ENCODE measurements at places on chromosomes 11 and 22. TPM values are rescaled to one million over a fixed set of nuclear protein-coding genes. Genes with fewer than 3 reads are reported as not detected.

The MPST gene
- total RNA-seq, result 332 TPM

- H3K36me3 ChIP-seq, result no peaks in the 10 kb centered on the region
- H3K27ac ChIP-seq, result no peak overlapping the region
- H3K4me1 ChIP-seq, result no peaks in the 10 kb centered on the region
- H3K27me3 ChIP-seq, result no peaks in the 10 kb centered on the region
- H3K4me3 ChIP-seq, result no peak overlapping the region
- no peak for DNase-seq
Measured at GRCh38 chr22:30832407-30832987, 136.1 kb downstream of the MORC2 start.

The GP1BB gene
- total RNA-seq, result 3.7 TPM

The SYT7 gene
- total RNA-seq, result 4.8 TPM

The OR51B5 gene
- not detected for total RNA-seq

DNA sequence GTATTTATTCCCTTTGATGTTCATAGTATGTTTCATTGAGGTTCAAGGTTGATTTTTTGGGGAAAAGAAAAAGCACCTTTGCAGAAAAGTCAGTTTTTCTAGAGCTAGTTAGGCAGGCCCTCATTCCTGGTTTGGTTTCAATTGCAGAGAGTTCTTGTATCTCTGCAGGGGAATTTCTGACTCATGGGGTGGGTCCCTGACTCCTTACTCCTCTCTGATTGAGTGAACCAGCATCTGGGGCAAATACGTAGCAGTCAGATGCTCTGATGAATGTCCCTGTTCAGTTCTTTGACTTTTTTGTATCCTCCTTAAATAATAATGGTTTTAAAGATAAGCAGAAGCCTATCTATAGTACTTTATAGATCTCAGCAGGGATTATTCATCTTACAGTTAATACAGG, 7.7 kb upstream of the NCR3LG1 start:
- no peak overlapping the region for H3K27ac ChIP-seq
- no peaks in the 10 kb centered on the region for H3K36me3 ChIP-seq
- DNase-seq, result no peak
- no peaks in the 10 kb centered on the region for H3K4me1 ChIP-seq

DNA sequence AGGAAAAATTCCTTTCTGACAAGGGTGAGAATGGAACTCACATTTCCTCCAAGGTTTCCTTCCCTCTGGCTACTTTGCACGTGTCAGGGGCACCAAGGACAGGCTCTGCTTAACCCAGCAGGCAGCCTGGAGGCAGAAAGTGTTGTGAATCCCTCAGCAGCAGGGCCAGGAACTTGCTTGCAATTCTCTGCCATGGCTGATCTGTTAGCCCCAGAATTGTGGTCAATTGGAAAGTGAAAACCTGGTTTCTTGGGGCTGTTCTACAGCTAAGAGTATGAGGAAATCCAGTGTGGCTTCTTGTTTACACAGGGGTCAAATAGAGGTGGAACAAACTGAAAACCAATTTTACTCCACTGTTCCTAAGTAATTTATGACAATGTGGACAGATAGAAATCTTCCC, 38.3 kb upstream of the CEP295 start:
- no peak for DNase-seq
- no peak overlapping the region for H3K27ac ChIP-seq
- H3K4me1 ChIP-seq, result no peaks in the 10 kb centered on the region
- no peaks in the 10 kb centered on the region for H3K36me3 ChIP-seq
- H3K27me3 ChIP-seq, result no peaks in the 10 kb centered on the region

- no peaks in the 10 kb centered on the region for H3K36me3 ChIP-seq
- H3K4me1 ChIP-seq, result peaks cover 53% of the 10 kb centered on the region
- H3K27ac ChIP-seq, result no peak overlapping the region
Measured at GRCh38 chr11:3859373-3859881, 4.0 kb downstream of the STIM1 start.

DNA sequence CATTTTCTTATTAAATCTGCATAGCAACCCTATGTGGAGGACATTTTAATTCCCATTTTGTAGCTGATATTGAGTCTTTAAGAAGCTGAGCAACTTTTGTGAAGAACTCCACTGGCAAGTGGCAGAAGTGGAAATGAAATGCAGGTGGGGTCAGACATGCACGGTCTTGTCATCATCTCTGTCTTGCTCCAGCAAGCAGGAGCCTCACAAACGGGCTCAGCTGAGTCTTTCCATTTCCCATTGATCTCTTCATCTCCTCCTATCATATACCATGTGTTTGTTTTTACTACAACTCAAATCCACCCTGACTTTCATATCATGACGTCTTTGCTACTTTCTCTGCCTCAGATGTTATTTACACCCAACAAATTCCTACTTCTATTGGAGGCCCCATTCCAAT, 97.9 kb upstream of the TENM4 start:
- no peaks in the 10 kb centered on the region for H3K4me1 ChIP-seq
- no peak overlapping the region for H3K27ac ChIP-seq
- no peak for DNase-seq
- no peaks in the 10 kb centered on the region for H3K27me3 ChIP-seq
- no peaks in the 10 kb centered on the region for H3K36me3 ChIP-seq
